Activated B cell treated with CpG ODN at 0.5 μM for 24 hours (primary cell): ENCODE measurements at places on chromosomes 12 and 14.

- DNase-seq: no peak
Measured at GRCh38 chr12:104513681-104514080, 56.9 kb downstream of the CHST11 start.

DNA sequence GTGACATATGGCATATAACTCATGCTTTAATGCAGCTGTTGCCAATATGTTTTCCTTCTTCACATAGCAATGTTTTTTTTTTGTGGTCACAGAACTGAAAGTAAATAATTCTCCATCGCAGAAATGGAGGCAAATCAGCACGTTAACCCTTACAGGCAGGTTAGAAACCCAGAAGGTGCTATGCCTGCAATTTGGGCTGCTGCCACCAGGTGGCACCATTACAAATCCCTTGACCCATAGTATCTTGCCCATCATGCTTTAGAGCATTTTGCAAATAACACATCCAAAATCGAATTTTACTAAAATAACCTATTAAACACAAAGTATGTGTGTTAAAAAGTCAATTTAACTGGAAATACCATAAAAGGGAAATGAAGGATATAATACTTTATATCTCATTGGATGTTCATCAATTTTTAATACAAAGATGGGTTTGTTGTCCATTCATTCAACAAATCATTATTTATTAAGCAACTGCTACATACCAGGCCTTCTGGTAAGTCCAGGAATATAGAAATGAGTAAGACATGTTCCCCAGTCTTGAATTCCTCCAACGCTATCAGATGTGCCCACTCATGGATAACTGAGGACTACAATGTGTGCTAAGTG lies 340.1 kb downstream of the GLT1D1 start:
- no peak for DNase-seq

- no peak for DNase-seq
Measured at GRCh38 chr14:55031190-55031589, 4.2 kb downstream of the SOCS4 start.

DNA sequence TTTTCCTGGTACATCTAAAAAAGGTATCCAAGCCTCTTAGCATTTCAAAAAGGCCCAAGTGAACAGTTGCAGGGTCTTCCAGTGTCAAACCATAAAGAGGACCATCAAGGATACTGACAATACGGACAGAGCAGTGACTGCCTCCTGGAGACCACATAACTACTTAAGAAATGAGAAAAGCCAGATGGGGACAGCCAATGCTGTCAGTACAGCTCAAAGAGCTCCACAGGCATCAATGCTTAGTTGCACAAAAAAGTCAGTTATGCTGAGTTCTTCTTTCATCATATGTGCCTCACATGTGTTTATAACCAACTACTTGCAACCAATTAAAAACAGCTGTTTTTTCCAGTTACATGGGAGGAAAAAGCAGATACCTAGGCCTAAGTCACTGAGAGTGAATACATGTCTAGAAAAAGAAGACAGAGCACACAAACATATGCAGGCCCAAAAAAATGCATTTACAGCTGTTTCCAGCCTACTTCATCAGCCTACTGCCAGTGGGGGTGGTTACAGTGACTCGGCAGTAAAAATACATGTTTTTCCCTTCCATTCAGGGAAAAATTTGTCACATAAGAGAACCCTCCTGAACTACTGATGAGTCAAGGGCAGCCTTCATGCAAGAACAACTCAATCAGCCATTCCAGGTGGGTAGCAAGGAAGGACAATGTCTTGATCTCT lies 84.0 kb downstream of the DCAF5 start:
- no peak for DNase-seq

DNA sequence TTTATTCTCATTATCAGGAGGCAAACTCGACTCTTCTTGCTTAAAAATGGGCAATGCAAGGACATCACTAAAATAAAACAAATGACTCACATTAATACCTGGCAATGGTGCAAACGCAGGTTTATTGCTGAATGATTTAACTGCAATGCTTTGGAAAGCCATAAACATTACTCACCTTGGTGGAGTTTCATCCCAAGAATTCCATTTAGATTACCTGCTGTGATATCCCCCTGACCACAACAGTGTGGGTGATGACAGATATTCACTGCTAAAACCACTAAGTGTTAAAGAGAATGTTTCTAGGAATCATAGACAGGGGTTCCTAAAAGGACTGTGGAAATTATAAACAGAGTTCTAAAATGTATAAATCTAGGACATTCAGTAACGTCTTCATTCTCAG lies 35.3 kb upstream of the CSRNP2 start:
- no peak for DNase-seq

GRCh38 chr12:26966842-26967241 lies 28.6 kb downstream of the FGFR1OP2 start:
- DNase-seq: no peak

DNA sequence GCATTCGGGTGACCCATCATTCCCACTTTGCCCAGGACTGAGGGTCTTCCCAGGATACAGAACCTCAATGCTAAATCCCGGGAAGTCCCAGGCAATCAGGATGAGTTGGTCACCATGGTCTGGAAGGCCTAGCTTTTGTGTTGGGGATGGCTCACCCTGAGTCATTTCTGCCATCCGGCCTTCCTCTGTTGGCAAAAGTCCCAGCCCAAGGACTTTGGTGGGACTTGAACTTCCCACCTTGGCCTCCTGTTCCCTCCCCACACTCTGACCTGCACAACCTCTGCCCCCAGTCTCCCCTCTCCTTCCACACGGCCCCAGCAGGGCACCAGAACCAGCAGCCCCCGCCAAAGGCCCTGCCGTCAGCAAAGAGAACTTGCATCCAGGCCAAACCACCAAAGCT lies 24.6 kb upstream of the NCOR2 start:
- DNase-seq: no peak

GRCh38 chr12:15322164-15323061 lies at the start of gene PTPRO:
TSS of gene PTPRO (plus strand) at chr12:15322508.
- no peak for DNase-seq

DNA sequence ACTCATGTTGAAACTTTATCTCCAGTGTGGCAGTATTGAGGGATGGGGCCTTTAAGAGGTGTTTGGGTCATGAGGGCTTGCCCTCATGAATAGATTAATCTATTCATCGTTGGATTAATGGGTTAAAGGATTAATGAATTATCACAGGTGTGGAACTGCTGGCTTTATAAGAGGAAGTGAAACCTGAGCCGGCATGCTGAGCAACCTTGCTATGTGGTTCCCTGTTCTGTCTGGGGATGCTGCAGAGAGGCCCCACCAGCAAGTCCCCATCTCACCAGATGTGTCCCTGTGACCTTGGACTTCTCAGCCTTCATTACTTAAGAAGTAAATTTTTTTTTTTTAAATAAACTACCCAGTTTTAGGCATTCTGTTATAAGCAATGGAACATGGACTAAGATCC lies 109.6 kb downstream of the DYRK2 start:
- no peak for DNase-seq

- no peak for DNase-seq
Measured at GRCh38 chr12:112341046-112341825, 41.0 kb downstream of the HECTD4 start.

GRCh38 chr12:66726556-66726955 lies 47.7 kb upstream of the GRIP1 start:
- no peak for DNase-seq

- DNase-seq: no peak
Measured at GRCh38 chr12:94263905-94264561, 115.7 kb downstream of the PLXNC1 start.

- DNase-seq: no peak
Measured at GRCh38 chr12:106914796-106915634, 40.7 kb upstream of the TMEM263 start.

DNA sequence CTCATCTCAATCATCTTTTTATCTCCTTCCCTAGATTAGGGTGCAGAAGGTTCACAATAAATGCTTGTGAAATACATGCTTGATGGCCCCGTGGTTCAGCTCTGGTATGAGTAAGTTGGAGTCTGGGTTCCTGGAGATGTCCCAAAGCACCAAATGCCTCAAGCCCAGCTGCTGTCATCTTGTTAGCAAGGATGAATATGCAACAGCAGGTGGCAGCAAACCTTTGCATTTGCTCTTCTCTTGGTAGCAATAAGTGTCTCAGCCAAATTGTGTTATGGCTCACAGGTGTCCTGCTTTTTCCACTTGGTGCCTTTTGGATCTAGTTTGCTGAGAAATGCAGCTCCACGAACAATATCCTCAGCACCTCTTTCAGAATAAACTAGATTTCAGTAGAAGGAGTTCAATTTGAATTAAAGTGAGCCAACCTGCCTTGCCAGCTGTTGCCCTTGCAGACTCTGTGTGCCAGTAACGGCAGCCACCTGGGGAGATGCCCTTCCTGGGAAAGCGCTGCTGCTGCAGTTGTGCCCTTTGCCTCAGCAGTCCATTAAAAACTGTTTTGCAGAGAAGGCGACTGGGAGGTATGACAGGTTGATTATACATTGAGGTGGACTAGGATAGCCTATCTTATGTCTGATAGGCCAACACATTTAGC lies 417.3 kb downstream of the SNAPC1 start:
- no peak for DNase-seq

DNA sequence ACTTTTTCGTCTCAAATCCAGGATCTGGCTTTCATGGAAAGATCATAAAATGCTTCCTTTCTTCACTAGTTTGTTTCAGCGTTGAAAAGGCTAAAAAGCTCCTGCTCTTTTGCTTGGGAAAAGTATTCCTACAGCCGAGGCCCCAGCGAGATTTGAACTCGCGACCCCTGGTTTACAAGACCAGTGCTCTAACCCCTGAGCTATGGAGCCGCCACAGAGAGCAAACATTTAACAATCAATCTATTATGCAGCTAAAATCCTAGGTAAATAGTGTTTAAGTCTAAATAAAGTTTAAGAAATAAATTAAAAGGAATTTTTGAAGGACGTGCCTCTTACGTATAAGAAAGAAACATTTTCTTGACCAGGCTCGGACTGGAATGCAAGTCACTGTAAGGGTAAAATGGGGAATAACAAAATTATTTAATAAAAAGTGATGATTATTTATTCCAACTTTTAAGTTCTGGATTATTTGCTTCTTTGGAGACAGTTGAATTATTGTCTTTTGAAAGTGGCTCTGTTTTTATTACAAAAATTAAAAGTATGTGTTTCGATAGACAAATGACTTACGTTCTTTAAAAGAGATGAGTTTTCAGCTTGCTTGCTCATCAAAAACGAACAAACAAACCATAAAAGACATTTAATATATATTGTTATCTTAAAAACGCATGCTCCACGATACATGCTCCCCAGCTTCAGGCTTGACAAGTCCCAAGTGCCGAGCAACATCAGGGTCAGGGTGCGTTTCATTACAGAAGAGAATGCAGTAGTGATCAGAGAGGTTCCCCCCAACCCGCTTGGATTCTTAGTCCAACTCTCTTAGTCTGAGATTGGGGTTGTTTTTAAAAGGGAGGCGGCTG lies 10.2 kb downstream of the OR6S1 start:
- DNase-seq: no peak

DNA sequence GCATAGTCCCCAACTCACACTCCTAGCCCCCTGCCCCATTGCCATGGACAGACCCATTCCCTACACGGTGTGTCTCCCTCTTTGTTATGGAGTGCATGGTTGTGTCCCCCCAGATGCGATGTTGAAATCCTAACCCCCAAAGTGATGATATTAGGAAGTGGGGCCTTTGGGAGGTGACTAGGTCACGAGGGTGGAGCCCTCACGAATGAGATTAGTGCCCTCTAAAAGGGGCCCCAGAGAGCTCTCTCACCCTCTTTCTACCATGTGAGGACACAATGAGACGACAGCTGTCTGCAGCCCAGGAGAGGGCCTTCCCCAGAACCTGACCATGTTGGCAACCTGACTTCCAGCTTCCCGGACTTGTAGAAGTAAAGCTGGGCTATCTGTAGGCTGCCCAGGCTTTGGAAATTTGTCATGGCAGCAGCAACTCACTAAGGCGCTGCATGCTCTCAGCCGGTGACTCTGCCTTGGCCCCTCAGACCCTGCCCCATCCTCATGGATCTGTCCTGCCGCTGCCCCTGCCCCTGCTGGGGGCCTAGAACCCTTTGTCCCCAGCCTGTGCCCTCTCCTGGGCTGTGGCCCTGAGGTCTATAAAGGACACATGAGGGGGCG lies 318.1 kb upstream of the RTL1 start:
- no peak for DNase-seq

GRCh38 chr12:74984631-74985030 lies 225.0 kb downstream of the KCNC2 start:
- no peak for DNase-seq

- peak; percentile 78 for DNase-seq
Measured at GRCh38 chr14:20469242-20469889, at the start of gene PNP. TSS of gene PNP (plus strand) at chr14:20469406. CDS start at chr14:20469525, 119 bp downstream.

GRCh38 chr14:93994919-93995682 lies 2.0 kb upstream of the CCDC197 start:
- DNase-seq: no peak

GRCh38 chr12:12804011-12804410 lies 9.1 kb upstream of the DDX47 start:
- no peak for DNase-seq

DNA sequence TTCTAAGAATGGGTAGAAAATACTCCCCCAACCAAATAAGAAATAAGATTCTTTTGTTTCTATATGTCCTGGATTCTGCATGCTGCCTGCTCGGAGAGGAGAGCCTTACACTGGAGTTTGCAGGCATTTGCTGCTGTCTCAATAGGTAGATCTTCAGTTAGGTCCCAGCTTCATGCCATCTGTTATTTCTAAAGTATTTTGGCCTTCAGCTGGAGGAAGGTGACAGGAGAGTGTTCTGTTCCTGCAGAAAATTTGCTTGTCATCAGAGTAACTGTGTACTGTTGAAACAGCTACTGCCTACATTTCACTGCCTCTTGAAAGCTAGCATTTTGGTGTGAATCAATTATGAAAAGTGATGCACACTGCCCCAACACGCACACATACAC lies 966.9 kb downstream of the NRXN3 start:
- no peak for DNase-seq

DNA sequence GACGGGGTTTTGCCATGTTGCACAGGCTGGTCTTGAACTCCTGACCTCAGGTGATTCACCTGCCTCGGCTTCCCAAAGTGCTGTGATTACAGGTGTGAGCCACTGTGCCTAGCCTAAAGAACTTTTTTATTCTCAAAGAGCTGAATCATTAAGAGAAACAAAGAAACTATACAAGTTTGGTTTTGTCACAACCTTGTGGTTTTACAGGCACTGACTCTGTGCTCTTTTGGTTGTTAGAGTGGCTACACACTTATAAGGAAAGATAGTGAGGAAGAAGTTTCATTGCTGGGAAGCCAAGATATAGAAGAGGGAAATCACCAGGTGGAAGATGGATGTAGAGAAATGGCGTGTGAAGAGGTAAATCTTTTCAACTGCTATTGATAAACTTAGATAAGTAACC lies 10.1 kb upstream of the DNAH10 start:
- DNase-seq: no peak

GRCh38 chr14:68753690-68754089 lies 39.2 kb downstream of the ZFP36L1 start:
- no peak for DNase-seq

- no peak for DNase-seq
Measured at GRCh38 chr14:99136401-99136800, 135.6 kb downstream of the BCL11B start.
